ENCODE measurements at places on chromosomes 6 and 20. TPM values are rescaled to one million over a fixed set of nuclear protein-coding genes. Genes with fewer than 3 reads are reported as not detected.

DNA sequence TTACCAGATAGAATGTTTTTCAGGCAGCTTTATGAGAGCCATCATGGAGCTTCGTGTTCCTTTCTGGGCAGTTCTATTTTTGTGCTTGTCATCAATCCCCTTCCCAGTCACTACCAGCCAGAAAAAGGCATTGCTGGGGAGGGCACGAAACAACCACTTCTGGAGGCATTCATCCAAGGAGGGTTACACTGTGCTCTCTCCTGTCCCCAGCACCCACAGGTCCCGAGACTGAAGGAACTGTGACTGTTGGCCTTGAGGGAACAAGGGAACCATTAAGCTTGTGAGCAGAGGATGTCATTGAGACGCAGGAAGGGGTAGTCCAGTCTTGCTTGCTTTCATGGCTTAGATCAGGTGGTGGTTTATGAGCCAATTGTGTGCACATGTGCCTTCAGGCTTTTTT is 20.1 kb upstream of the ENPP5 start:
- no peaks in the 10 kb centered on the region for H3K27me3 ChIP-seq
- H3K27ac ChIP-seq = no peak overlapping the region
- no peak for DNase-seq
- no peaks in the 10 kb centered on the region for H3K36me3 ChIP-seq

DNA sequence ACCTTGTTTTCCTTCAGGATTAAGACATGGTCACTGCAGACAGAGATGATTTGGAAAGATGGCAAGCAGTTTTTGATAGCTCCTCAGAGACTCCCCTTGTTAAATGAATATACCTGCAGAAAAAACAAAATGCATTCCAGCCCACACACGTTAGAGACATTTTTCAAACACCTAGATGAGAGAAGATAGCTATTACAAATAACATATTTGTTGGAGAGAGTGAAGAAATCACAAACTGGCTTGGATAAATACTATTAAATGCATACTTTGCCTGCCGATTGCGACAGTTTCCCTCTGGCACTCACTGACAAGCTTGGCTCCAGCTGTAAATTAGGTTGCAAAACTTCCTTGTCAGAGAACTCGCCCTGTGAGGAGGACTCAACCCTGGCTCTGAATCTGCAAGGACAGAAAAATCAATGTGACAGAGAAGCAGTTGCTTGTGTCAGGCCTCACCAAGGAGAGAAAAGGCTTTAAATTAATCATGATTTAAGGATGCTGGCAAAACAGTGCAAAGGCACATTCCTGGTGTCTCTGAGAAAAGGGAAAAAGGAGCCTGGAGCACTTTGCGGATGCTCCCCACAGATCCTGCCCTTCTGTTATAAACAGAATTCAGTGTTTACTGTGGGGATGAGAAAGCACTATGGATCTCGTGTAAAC is 423.7 kb upstream of the MARCKS start:
- no peaks in the 10 kb centered on the region for H3K27me3 ChIP-seq
- H3K4me3 ChIP-seq = no peak overlapping the region
- H3K4me1 ChIP-seq = no peaks in the 10 kb centered on the region
- no peak for DNase-seq
- H3K36me3 ChIP-seq = no peaks in the 10 kb centered on the region
- no peak overlapping the region for H3K27ac ChIP-seq

GRCh38 chr6:146553377-146554135 is 9.9 kb downstream of the RAB32 start:
- no peak for DNase-seq
- no peaks in the 10 kb centered on the region for H3K27me3 ChIP-seq
- H3K27ac ChIP-seq = no peak overlapping the region
- no peaks in the 10 kb centered on the region for H3K36me3 ChIP-seq
- no peaks in the 10 kb centered on the region for H3K4me1 ChIP-seq

DNA sequence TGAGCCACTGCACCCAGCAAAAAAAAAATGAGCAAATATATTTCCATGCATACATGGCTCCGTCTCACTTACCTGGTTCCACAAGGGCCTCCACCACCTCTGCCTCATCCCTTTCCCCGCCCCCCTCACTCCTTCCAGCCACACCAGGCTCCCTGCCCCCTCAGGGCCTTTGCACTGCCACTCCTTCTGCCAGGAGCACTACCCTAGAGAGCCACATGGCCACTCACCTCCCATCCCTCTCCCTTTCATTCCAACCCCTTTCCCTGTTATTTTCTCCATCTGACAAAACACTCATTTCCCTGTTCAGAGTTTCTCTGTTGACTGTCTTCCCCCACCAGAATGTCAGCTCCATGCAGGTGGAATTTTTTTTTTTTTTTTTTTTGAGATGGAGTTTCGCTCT is 12.8 kb downstream of the SNAI1 start:
- no peak overlapping the region for H3K27ac ChIP-seq
- no peaks in the 10 kb centered on the region for H3K4me1 ChIP-seq
- no peaks in the 10 kb centered on the region for H3K36me3 ChIP-seq
- no peak overlapping the region for H3K4me3 ChIP-seq
- DNase-seq = no peak
- H3K27me3 ChIP-seq = no peaks in the 10 kb centered on the region

GRCh38 chr6:6452002-6452401 is 131.5 kb upstream of the F13A1 start:
- H3K4me1 ChIP-seq = no peaks in the 10 kb centered on the region
- H3K27ac ChIP-seq = no peak overlapping the region
- no peaks in the 10 kb centered on the region for H3K36me3 ChIP-seq

GRCh38 chr6:107642861-107643328 is 153.0 kb downstream of the SOBP start:
- peaks cover 2% of the 10 kb centered on the region for H3K4me1 ChIP-seq
- H3K4me3 ChIP-seq = no peak overlapping the region
- H3K27me3 ChIP-seq = no peaks in the 10 kb centered on the region
- H3K27ac ChIP-seq = no peak overlapping the region

- no peak for DNase-seq
- H3K4me3 ChIP-seq = no peak overlapping the region
- no peak overlapping the region for H3K27ac ChIP-seq
- H3K36me3 ChIP-seq = no peaks in the 10 kb centered on the region
- no peaks in the 10 kb centered on the region for H3K27me3 ChIP-seq
Observed at GRCh38 chr6:118353564-118353963, 194.5 kb upstream of the PLN start.

DNA sequence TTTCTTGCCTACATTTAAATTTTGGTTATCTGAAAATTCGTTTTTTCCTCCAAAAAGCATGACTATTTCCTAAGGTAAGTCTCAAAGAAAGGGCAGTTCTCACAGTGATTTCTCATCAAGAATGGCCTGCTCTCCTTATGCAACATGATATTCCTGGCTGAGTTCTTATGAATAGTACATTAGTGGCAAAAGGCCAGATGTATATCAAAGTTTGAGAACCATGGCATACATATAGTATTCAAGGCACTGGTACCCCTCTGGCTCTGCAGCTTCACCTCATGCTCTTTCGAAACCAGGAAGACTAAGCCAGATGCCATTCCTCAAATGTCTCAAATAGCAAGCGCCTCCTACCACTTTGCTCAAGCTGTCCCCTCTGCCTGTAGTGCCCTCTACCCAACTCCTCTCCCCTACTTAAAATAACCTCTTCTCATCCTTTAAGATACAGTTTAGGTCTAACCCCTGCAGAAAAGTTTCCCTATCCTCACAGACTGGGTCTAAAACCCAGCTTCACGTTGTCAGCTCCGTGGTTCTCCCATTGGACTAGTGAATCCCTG is 280.3 kb downstream of the HACE1 start:
- no peak for DNase-seq
- no peaks in the 10 kb centered on the region for H3K36me3 ChIP-seq
- H3K27me3 ChIP-seq = no peaks in the 10 kb centered on the region
- no peak overlapping the region for H3K27ac ChIP-seq

DNA sequence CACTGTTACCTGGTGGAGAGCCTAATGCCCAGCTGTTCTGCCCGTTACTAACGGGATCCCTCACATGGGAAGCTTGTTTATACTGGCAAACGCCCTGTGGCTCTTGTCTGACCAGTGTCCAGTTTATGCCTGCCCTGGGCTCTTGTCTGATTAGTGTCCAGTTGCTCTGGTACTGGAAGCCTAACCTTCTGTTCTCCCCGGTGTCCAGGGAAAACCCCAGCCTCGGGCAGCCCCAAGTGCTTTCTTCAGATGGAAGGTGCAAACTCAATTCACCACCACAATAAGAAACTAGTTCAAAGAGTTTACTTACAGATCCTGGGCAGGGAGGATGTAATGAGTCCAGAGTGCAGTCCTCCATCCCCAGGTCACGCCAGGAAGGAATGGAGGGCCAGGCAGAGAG is 148.4 kb downstream of the TBXT start:
- H3K27ac ChIP-seq = no peak overlapping the region
- no peak overlapping the region for H3K4me3 ChIP-seq

- no peak for DNase-seq
- H3K36me3 ChIP-seq = no peaks in the 10 kb centered on the region
- peaks cover 4% of the 10 kb centered on the region for H3K4me1 ChIP-seq
- no peak overlapping the region for H3K4me3 ChIP-seq
- H3K27ac ChIP-seq = no peak overlapping the region
- no peaks in the 10 kb centered on the region for H3K27me3 ChIP-seq
Observed at GRCh38 chr20:44513871-44514270, 8.0 kb downstream of the SERINC3 start.

DNA sequence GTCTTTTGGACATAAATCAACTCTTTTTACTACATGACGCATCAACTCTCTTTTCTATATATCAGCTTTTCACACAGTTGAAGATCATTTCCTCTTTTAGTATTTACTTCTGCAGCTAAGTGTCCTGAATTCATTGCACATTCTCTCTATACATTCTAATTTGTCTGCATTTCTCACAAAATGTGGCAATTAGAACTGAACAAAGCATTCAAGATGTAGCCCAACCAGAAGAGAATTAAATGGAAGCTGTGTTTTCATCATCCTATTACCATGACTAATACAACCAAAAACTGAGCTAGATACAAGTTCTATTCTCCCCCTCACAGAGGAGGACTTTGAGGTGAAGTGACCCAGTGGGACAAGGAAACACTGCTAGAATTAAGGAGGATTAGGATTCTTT is 86.9 kb downstream of the PLCG1 start:
- H3K27ac ChIP-seq = no peak overlapping the region
- no peak overlapping the region for H3K4me3 ChIP-seq
- DNase-seq = no peak
- H3K36me3 ChIP-seq = no peaks in the 10 kb centered on the region
- no peaks in the 10 kb centered on the region for H3K27me3 ChIP-seq
- H3K4me1 ChIP-seq = peaks cover 10% of the 10 kb centered on the region

DNA sequence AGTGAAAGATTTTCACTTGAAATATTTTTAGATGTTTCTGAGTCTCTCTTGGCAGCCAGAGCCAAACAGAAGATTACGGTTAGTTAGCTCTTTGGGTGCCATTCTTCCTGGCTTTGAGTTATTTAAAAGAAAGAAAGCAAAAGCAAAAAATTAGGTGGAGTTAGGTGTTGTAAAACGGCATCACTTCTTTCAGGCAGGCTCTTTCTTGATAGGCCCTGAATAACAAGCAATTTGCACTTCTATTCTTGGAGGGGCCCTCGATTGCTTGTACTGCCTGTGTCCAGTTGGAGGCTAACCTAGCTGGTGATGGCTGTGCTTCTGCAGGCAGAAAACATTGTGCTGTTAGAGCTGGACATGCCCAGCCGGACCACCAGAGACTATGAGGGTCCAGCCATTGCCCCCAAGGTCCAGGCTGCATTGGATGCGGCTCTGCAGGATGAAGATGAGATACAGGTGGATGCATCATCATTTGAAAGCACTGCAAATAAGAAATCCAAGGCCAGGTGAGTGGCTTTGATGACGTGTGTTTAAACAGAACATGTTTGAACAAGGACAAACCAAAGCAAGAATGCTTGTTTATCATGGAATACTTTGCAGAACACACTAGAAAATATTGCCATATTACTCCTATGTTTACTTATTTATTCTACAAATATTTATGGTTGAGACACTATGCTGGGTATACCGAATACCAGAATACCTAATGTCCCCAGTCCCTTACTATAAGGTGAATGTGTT is 28.1 kb upstream of the ASXL1 start:
- no peak overlapping the region for H3K4me3 ChIP-seq
- peaks cover 7% of the 10 kb centered on the region for H3K4me1 ChIP-seq
- H3K27me3 ChIP-seq = no peaks in the 10 kb centered on the region

DNA sequence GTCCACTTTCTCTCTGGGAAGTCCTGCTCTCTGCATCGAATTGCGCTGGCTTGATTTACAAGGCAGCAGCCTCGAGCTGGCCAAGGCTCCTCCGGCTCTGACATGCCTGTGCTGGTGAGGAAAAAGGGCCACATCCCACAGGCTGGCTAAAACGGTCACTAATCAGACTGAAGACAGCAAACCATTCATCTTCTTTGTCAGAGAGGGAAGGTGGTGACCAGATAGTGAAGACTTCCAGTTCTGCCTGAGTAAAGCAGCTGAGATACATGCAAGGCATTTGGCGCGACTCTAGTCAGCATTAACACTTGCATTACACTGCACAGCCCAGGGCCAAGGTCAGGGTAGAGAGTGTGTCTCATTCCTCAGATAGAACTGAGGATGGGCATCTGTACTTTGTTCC is 203.2 kb upstream of the MAP3K7 start:
- no peaks in the 10 kb centered on the region for H3K36me3 ChIP-seq
- no peak overlapping the region for H3K27ac ChIP-seq
- no peaks in the 10 kb centered on the region for H3K27me3 ChIP-seq

DNA sequence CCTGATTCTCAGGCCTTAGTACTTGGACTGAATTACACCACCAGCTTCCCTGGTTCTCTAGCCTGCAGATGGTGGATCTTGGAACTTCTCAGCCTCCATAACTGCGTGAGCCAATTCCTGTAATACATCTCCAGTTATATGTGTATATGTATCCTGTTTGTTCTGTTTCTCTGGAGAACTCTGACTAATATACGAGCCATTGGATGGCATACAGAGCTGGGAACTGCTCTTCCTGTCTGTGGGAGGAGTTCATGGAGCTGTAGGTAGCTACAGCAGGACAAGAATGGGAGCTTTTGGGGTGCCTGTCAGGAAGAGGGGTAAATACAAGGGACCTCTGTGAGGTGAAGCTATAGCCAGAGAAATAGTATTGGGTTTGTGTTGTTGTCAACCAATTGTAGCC is 41.2 kb downstream of the TMEM14A start:
- H3K27ac ChIP-seq = no peak overlapping the region
- no peaks in the 10 kb centered on the region for H3K36me3 ChIP-seq
- H3K4me3 ChIP-seq = no peak overlapping the region
- no peak for DNase-seq

Gene SLC13A3
- 3.0 TPM for total RNA-seq

Gene KHDC1L
- not detected for total RNA-seq

Gene C20orf144
- total RNA-seq = not detected

Gene FILIP1
- total RNA-seq = 7.1 TPM

Gene ENPP4
- 3.9 TPM for total RNA-seq

Gene TREM2
- total RNA-seq = 3.7 TPM
